Astrocyte (in vitro differentiated cells and primary cell): ENCODE measurements at places on chromosomes 13 and 19.

DNA sequence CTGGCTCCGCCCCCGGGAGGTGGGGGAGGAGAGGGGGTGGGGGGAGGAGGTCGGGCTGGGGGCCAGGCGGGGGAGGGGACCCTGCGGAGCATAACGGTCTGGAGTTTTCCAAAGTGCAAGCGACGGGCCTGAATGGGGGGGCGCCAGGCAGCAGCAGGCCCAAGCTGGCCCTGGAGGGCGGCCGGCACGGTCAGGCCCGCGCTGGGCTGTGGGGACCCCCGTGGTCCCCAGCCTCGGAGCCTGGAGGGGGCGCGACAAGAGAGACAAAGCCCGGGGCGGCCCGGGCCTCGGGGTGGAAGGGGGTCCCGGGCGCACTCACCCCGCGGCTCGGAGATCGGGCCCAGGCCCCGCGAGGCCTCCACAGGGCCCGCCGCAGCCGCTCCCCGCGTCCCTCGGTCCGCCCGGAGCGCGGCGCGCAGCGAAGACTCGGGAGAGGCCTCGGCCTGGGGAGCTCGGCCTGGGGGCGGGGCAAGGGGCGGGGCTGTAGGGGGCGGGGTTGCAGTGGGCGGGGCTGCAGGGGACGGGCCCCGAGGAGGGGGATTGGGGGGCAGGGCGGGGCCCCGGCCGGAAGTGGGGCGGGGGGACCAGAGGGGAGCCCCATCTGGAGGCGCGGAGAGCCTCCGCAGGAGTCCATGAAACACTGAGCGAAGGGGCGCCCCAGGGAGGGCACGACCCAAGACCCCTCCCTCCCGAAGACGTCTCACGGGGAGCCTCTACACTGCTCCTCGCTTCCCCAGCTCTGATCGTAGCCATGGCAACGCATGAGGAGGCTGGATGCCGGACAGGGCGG lies 47.6 kb downstream of the PTPRS start:
- peak; percentile 52 for DNase-seq

GRCh38 chr19:27773318-27774094 lies 1439.4 kb downstream of the UQCRFS1 start:
- no peak for DNase-seq

DNA sequence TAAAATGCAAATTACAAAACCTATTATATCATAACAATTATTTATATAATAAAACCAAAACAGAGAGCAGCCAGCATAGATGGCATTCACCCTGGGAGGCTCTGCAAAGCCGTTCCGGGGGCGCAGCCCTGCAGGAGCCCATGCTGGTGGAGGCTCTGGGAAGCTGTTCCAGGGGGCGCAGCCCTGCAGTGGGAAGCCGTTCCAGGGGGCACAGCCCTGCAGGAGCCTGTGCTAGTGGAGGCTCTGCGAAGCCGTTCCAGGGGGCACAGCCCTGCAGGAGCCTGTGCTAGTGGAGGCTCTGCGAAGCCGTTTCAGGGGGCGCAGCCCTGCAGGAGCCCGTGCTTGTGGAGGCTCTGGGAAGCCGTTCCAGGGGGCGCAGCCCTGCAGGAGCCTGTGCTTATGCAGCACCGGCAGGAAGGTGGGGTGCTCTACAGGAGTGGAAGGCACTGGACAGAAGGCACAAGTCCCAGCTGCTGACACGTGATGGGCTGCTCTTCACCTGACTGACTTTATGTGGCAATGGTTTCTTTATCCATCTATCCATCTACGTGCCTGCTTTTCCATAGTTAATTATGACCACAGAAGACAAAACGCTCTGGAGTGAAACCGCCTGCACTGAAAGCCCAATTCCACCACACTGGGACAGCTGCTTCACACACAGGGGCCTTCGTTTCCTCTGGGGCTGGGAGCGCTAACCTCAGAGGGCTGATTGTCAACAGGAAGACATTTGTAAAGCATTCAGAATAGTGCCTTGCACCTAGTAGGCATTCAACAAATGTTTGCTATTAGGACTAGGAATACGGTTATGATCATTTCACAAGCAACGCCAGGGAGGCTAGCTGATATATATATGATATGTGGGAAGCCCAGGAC lies 23.7 kb downstream of the PCID2 start:
- DNase-seq, result no peak

GRCh38 chr13:109874484-109875454 lies 88.4 kb upstream of the IRS2 start:
- DNase-seq, result peak; percentile 80

DNA sequence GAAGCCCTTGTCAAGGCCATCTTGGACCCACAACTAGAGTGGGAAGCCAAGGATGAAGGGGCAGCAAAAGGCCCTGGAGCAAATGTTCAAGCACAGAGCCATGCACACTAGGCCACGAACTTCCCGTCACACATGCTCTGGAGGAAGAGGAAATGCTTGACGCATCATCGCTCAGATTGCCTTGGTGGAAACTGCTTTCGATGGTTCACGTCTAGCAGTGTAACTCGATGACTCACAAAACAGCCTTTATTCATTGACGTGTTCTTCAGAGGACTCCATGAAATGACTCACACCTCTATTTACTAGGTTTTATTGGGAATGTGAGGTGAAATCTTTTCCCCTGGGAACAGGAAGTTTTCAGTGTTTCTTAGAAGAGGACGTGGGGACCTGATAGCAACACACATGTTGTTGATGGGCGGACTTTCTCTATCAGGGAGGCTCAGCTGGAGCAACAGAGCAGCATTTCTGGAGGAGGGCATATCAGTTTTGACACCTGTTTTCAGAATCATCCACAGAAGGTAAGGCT lies 79.8 kb upstream of the FLT1 start:
- DNase-seq, result peak; percentile 97
